ENCODE measurements at places on chromosomes 7 and 10. TPM values are rescaled to one million over a fixed set of nuclear protein-coding genes. Genes with fewer than 3 reads are reported as not detected.

- DNase-seq: peak; percentile 93
Measured at GRCh38 chr10:5563991-5564536, 39.3 kb downstream of the CALML3 start.

INMT gene
- not detected for total RNA-seq

GRCh38 chr7:12690041-12690878, 2.8 kb downstream of the ARL4A start:
- no peak for DNase-seq

GRCh38 chr7:28478656-28479055, 66.3 kb downstream of the CREB5 start:
- DNase-seq: no peak

TYW1B gene
- 3.8 TPM for total RNA-seq

GRCh38 chr10:61001731-61002122, 57.7 kb upstream of the RHOBTB1 start:
- DNase-seq: no peak

PPP1R17 gene
- not detected for total RNA-seq

DNA sequence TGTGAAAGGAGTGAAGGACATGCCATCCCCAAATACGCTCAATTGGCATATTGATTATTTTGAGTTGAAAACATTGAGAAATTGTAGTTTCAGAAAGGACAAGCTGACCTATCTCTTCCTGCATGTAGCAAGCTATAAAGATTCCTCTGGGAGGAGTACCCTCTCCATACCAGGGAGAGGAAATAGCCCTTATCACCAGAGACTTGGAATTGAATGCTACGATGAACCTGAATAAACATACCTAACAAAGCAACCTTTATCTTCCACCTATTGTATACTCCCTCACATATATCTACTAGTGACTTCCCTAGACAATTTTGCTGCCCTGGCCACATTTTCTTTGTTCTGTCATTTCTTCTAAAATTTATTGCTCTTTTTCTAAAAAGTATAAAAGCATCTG, 150.2 kb upstream of the EEPD1 start:
- no peak for DNase-seq

GRCh38 chr10:118701529-118702323, 53.0 kb downstream of the CACUL1 start:
- no peak for DNase-seq

DNA sequence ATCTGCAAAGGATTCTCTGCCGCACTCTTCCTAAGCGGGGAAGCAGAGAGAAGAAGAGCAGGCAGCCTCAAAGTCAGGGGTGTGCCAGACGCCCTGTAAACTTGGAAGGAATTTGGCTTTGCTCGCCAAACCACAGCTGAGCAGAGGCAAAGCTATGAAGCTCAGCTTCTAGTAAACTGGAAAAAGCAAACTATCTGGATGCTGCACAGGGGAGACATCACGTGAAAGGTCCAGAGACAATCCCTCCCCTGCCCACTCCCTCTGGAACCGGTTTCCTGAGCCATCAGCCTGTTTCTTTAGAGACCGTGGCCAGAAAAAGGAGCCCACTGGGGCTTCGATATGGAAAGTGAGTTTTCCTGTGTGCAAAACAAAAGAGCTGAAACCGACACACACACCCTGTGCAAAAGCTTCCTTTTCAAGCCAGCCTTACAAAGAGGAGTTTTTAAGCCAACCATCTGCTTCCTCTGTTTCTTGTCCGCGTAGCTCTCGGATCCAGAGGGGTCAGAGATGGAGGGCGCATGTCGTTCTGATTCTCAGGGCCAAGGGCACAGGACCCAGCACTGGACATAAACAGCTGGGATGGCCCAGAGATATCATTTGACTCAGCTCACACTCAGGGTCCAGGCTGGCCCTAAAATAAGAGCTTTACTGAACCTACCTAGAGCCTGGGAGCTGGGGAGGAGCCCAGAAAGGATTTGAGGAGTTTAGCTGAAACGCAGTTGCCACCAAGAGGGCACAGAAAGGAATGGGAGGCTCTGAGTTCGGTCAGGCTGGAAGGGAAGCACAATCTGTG, 58.2 kb upstream of the DNAAF5 start:
- peak; percentile 14 for DNase-seq

GRCh38 chr10:66378117-66378876, 547.5 kb upstream of the LRRTM3 start:
- no peak for DNase-seq

CPA2 gene
- 0.17 TPM for total RNA-seq

DNA sequence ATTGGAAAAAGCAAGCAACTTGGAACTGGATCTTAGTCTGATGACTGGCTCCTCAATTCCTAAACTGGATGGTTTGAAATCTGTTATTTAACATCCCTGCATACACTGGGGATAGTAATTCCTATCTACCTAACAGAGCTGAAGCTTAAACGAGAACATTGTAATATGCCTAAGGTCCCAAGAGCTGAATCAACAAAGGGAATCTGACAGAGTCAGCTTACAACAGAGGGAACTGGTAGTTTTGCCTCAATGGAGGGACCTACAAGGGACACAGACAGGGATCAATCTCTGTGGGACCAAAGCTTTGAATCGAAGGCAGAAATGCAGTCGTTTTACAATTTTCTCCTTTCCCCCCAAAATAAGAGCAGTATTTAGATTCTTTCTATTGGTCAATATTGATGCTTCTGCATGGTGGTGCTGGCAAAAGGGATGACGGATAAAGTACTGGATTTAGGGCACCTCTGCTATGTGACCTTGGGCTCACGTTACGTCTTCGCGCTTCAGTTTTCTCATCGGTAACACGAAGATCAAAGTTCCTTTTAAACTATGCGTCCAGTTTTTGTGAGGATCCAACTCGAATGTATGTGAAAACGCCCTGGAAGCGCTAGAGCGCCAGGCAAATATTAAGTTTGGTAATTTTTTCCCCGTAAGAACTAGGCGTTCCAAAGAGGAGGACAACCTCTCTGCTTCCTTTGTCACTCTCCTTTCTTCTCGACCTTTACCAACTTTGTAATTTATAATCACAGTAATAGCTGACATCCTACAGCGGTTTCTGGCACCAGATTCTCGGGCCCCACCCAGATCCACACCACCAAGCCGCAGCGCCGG, 1.1 kb downstream of the ACTR1A start:
- DNase-seq: peak; percentile 8

DNA sequence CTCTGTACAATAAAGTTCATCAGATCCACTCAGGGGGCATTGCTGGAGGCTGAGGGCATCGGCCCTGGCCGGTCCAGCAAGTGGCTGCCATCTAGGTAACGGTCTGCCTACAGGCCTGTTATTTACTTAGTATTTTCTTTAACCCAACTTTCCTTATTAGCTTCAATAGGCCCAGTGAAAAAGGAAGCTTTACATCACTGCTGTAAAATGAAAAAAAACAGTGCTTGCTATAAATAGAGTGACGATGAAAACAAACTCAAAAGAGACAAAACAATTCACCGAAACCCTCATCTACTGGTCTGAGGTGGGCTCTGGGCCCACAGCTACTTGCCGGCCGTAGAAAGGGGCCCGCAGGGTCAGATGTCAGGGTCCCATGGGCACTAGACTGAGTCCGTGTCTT, 192.5 kb downstream of the ELFN1 start:
- DNase-seq: no peak

GRCh38 chr10:119253433-119254174, 46.2 kb downstream of the GRK5 start:
- DNase-seq: peak; percentile 69

VWDE gene
- 14.2 TPM for total RNA-seq

GRCh38 chr10:24723386-24723787, 300 bp downstream of the ARHGAP21 start:
- DNase-seq: peak; percentile 30

DNA sequence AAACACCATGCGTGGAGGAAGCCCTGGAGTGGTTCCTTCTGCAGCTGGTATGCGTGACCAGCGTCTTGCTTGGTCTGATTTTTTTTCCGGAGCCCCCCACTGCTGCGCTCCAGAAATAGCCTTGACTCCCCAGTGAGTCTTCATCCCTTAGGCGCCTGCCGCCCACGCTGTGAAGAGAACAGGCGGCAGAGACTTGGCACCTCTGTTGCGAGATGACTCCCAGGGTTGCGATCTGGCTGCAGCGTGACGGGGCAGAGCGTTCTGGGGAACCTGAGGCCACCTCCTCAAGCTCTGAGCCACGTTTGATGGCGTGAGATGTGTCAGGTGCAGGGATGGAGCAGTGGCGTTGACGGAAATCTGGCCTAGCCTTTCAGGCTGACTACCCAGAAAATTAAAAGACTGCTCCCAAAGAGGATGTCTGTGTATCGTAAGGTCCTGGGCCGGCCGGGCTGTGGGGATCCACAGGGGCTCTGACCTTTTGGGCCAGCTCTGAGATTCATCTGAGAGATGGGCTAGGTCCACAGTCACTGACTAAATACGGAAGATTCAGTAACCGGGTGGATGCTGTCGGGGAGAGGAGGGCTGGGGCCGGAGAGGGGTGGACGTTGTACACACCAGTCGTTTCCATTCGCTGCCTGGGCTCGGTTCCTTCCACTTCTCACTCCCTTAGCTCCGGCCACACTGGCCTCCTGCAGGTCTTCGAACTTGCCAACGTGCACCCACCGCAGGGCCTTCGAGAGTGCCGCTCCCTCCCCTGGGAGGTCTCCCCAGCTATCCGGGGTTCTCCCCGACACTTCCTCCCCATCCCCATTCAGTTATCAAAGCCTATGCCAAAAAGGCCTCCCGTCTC, 33.8 kb downstream of the PFKFB3 start:
- DNase-seq: no peak

DNA sequence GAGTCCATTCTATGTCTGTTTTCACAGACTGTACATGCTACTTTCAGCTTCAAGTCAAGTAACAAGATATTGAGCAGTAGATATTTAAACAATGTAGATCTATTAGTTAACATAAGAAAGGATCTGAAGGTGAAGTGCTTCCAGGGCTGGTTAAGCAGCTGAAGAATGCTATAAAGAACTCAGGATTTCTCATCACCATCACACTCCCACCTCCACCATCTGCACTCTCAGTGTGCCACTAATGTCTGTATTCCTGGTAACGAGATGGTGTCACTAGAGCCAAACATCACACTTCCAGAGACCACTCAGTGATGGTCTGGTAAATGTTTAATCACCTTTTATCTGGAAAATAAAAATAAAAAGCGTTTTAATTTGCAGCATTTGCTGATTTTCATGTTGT, 224.0 kb upstream of the FERD3L start:
- no peak for DNase-seq

TWIST1 gene
- 4.0 TPM for total RNA-seq

GRCh38 chr10:115432188-115432819, 339.1 kb downstream of the ATRNL1 start:
- peak; percentile 8 for DNase-seq

DNA sequence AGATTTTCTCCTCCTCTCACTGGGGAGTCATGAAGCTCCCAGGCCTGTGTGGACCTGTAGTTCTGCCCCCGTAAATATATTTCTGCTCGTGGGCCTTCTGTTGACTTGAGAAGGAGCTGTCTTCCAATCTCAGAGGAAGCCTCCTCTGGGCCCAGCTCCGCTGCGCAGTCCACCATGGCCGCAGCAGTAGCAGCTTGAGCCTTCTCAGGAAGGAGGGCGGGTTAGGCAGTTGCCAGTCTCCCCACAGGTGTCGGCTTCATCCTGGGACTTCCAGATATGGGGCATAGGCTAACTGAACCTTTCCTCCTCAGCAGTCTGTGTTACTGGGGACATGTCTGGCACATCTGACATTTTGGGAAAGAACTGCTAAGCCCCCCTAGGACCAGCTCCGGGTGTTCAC, 62.9 kb upstream of the TRIM8 start:
- DNase-seq: no peak

GRCh38 chr10:93357680-93358079, 124.5 kb downstream of the MYOF start:
- DNase-seq: peak; percentile 35

- no peak for DNase-seq
Measured at GRCh38 chr10:129602938-129603535, 136.0 kb downstream of the MGMT start.

DNA sequence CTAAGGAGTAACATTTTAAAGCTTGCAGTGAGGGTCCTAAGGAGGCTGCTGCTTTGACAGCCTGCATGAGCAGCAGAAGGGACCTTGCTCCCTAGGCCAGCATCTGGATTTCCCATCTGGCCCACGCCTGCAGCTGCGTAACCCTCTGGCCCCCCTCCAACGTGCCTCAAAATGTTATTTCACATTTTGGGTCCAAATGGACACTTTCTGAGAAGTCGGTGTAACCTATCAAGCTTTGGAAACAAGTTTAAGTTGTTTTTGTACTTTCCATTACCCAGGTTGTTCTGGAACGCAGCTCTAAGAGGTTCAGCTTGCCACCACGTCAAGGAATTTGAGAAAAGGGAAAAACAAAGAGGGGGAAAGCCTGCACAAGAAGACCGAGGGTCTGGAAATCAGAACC, 338.3 kb downstream of the KCNMA1 start:
- DNase-seq: no peak

DNA sequence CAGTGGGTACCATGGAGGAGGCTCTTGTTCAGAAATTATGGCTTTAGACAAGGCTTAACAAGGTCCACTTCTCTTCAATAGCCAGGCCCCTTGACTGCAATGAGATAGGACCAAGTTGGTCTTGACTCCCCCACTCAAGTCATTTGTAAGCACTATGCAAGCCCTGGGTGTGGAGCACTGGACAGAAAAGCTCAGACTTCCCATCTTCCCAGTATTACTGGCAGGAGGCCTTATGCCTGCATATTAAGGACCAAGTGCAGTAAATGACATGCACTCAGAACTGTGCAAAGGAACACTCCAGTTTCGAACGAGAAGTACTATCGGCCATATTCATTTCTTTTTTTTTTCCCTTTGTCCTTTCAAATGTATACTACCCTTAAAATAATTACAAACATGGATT, 318.3 kb upstream of the LRRN3 start:
- DNase-seq: no peak

TBXAS1 gene
- 3.1 TPM for total RNA-seq

GRCh38 chr7:42095791-42096190, 141.2 kb downstream of the GLI3 start:
- no peak for DNase-seq

RASA4B gene
- total RNA-seq: 0.67 TPM

DNA sequence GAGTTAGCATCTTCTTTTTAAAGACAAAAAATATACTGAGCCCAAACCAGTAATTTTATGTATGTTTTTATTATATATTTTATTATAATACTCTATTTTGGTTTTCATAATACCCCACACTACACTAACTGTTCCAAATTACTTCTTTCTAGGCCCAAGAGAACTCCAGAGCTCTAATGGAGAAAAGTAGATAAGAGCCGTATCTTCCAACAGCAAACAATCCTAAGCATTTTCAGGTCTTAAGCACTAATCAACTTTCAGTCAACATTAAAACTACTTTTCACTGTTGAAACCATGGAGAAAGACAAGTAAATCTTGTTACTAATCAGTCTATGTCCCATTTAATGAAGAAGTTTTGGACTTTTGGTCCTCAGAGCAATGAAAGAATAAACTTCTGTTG, 55.1 kb downstream of the JMJD1C start:
- DNase-seq: no peak

GRCh38 chr7:2774935-2775334, 69.2 kb downstream of the GNA12 start:
- no peak for DNase-seq

SPDYE6 gene
- not detected for total RNA-seq

DNA sequence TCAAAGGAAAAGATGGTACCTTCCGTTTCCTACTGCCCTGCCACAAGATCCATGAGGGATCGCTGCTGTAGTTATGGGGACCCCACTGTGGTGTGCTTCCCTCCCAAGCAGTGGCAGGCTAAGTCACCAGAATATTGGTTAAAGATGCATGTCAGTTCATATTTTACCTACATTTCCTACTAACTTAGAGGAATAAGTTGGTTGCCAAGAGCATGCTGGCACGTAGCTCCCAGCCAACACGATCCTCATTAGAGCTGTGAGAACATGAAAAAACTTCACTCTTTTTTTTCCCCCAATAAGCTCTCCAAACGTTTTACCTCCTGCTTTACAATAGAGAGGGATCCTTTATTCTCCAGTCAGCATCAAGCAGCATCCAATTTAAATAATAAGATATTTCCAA, 203.7 kb downstream of the TRIL start:
- no peak for DNase-seq

Data from mammary epithelial cell (primary cell).